ENCODE measurements at places on chromosomes 6 and 20.

GRCh38 chr20:15143478-15143877 lies 806.1 kb upstream of the FLRT3 start:
- no peak for DNase-seq

DNA sequence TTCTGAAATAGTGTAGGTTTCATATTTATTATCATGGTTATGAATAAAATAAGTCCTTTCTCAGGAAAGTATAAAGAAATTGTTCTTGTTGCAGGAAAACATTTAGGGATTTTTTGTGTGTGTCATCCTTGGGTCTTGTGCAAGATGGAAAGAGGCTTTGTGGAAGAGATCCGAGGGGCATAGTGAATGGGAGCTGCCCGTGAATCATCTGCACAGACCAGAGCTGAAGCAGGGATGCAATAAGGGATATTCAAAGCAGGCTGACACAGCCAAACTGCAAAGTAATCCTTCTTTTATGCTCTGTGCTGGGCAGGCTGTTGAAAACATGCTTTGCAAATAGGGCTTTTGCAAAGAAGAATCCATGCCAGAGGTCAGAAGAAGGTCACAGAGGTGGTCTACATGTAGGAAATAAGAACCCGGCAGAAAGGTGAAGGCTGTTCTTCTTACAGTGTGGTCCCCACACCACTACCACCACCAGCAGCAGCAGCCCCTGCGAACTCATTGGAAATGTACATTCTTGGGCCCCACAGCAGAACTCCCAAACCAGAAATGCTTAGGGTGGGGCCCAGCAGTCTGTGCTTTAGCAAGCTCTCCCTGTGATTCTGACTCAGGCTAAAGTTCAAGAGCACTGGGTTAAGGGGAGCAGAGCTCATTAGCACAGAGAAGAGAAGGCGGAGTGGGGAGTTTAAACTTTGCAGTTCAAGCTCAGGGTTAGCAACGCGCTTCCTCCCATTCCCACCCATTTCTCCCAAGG lies 237.6 kb downstream of the QKI start:
- DNase-seq, result no peak

- no peak for DNase-seq
These were observed 31.7 kb downstream of the PLEKHG1 start for GRCh38 chr6:150631283-150631983.

- DNase-seq, result no peak
These were observed 108.6 kb upstream of the VGLL2 start for GRCh38 chr6:117156741-117157140.

DNA sequence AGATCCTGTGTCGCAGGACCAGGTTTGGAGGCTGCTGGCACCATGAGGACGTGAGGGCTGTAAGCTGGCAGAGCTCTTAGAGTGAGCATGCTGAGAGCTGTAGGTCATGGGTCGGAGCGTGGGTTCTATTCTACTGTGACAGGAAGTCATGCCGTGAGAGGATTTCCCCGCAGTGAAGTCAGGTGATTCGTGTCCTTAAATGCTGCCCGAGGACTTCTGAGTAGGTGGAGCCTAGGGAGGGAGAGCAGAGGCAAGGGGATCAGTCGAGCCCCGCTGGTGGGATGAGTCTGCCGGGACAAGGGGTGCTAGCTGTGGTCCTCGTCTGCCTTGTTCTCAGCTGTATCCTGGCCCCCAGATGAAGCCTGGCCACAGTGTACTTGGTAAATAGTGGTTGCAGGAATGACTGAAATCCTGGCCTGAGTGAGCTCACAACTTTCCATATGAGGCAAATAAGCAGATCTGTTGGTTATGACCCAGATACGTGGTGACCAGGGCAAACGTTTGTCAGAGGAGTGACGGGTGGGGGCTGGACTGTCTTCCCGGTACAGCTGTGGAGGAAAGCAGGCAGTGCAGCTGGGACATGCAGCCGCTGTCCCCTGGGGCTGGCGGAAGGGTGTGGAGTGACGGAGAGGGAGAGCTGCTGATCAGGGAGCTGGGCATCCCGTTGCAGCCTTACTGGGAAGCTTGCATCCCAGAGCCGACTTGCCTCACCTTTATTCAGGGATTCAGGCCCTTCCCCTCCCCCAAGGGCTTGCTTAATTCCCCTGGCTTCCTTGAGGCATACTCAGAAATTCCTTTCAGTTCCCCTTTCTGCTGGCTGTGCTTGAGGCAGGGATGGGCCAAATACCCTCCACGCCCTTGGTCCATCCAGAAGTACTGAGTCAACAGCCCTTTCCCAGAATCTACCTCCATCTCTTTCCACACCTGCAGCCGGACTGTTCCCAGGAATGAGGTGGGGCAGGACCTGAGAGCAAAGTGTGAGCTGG lies 250.9 kb upstream of the RREB1 start:
- peak; percentile 48 for DNase-seq

GRCh38 chr20:9756660-9757059 lies 82.2 kb downstream of the PAK5 start:
- no peak for DNase-seq

DNA sequence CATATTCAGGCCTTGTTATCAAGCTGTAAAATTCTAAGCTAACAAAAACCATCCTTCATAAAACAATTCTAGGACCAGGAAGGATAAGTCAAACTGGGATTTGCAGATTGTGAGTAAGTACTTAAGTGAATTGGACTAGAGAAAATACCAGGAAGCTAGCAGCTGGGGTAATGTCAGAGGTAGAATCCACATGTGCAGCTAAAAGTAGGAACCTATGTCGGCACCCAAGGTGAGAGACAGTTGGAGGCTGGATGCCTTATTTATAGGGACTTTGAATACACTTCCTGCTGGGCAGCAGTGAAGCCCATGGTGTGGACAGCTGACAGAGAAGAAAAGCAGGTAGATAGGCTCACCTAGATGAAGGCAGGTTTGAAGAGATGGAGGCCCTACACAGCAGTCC lies 127.3 kb downstream of the FLRT3 start:
- DNase-seq, result no peak

- no peak for DNase-seq
These were observed at the start of gene RGS17 for GRCh38 chr6:153131037-153131981. Gene RGS17, minus strand, starts transcription at chr6:153131282. Its CDS starts 87,264 bp downstream, at chr6:153044018.

DNA sequence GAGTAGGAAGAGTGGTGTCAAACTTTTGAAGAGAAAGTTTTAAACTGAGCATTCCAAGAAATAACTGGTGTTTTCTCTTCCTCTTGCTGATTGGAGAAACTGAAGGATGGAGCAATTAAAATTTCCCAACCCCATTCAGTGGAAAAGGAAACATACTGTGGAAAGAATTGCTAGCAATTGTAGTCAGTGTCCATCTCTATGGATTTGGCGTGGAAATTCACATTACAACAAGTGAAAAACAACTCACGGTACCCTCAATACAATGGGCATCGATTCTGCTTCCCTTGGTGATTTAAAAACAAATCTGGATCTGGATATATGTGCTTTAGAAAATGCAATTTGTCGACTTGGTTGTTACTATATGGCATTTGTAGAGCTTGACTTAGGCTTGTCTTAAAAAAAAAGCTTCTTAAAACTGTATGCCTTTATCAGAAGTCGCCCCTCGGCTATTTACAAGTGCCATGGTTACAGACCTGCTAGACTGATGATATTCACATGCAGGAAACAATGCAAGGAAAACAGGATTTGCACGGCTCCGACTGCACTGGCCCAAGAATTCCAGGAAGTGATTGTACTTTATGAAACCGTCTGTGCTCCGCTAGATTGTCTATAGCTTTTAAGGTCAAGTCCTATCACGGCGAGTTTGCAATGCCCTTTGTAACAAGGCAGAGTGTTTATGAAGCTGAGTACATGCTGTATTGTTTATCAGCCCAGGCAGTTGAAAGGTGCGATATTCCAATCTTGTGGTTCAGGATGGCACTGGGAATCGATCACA lies 131.7 kb upstream of the PHACTR1 start:
- DNase-seq, result no peak

GRCh38 chr6:167782698-167783517 lies 43.8 kb upstream of the AFDN start:
- no peak for DNase-seq

GRCh38 chr6:126784161-126784790 lies 334.2 kb upstream of the RSPO3 start:
- DNase-seq, result no peak

- no peak for DNase-seq
These were observed 9.1 kb downstream of the SNTA1 start for GRCh38 chr20:33434434-33434833.

DNA sequence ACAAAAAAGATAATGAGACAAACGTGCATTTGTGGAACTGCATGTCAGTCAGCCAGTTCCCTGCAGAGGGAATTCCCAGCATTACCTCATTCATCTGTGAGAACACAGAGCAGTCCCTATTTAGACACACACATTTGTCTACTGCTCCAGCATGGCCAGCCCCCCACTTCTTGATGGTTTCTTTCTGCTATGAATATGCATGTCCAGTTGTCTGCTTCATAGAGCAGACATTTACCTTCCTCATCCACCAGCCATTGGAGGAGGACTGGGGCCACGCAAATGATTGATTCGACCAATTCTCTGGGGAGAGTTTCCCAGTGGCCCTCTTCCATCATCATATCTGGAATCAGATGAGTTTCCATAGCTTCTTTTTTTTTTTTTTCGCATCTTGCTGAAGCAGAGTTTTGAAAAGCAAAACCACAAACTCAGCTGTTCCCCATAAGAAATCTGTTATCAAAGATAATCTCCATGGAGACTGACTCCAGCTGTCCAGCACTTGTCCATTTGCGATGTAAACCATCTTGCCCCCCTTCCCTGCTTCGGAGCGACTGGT lies 11.8 kb downstream of the ENPP1 start:
- DNase-seq, result no peak

DNA sequence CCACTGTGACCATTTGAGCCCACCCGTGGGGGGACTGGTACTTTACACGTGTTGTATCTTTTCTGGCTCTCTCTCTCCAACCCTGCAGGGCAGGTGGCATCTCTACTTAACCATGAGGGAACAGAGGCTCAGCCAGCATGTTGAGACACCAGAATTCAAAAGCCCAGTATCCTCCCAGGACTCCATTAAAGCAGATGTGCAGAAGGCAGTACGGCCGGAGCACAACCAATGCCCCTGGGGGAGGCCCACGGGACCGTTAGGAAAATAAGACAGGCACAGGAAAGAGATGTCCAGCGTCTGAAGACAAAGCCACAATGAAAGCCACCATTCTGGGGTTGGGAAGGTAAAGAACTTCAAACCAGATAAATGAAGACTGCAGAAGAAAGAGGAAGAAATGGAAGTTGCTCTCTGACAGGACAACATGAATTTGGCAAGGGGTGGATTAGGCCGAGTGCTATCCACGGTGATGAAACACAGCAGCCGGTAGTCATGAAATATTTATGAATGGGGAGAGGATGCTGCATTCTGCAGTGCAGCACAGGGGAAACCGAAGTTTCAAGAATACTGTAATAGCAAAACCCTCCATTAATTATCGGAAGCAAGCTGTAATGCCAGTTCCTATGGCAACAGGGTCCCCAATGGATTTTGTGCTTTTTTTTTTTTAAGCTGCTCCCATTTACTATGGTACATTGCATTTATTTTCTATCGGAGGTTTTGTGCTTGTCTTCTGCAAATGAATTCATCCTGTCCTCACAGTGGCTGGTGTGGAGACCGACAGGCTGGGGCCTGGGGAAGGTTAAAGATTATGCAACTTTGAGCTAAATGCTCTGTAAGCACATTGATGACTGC lies 179.4 kb downstream of the NRN1 start:
- DNase-seq, result no peak

- DNase-seq, result no peak
These were observed 164.7 kb upstream of the RIMS1 start for GRCh38 chr6:71721642-71722041.
